ENCODE measurements at places on chromosomes 13 and 19. TPM values are rescaled to one million over a fixed set of nuclear protein-coding genes. Genes with fewer than 3 reads are reported as not detected.
A peak's percentile ranks its signal among the peaks of the same experiment; 100 is the strongest.

- H3K36me3 ChIP-seq, result no peaks in the 10 kb centered on the region
- peaks cover 9% of the 10 kb centered on the region for H3K4me1 ChIP-seq
- no peak for DNase-seq
- no peak within 1 kb of the TSS for H3K4me3 ChIP-seq
Measured at GRCh38 chr19:43353606-43354304, at the start of gene CD177. Gene CD177 (plus strand): TSS chr19:43353686. CDS start chr19:43353715, 29 bp downstream.

DNA sequence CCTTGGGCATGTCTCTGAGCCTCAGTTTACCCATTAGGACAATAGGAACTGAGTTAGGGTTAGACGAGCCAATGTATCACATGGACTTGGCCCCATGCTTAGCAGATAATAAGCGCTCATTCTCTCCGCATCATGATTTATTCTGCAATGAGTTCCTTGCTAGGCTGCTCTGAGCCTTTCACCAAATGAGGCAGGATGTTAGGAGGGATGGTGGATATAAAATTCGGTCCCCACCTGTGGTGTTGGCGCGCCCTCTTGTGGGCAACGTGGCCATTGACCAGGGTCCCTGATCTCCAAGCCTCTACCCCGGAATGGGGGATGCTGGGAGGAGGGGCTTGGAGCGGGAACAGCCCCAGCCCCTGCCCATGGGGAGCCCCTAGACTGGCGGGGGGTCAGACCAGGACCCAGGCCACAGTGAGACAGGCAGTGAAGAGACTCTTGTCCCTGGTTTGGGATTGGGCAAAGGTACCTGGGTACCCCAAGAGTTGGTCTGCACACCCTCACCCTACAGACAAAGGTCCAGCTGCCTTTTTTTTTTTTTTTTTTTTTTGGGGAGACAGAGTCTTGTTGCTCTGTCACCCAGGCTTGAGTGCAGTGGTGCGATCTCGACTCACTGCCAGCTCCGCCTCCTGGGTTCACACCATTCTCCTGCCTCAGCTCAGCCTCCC lies 43.9 kb downstream of the CERS4 start:
- H3K4me1 ChIP-seq, result no peaks in the 10 kb centered on the region
- no peak overlapping the region for H3K4me3 ChIP-seq
- no peaks in the 10 kb centered on the region for H3K36me3 ChIP-seq

DNA sequence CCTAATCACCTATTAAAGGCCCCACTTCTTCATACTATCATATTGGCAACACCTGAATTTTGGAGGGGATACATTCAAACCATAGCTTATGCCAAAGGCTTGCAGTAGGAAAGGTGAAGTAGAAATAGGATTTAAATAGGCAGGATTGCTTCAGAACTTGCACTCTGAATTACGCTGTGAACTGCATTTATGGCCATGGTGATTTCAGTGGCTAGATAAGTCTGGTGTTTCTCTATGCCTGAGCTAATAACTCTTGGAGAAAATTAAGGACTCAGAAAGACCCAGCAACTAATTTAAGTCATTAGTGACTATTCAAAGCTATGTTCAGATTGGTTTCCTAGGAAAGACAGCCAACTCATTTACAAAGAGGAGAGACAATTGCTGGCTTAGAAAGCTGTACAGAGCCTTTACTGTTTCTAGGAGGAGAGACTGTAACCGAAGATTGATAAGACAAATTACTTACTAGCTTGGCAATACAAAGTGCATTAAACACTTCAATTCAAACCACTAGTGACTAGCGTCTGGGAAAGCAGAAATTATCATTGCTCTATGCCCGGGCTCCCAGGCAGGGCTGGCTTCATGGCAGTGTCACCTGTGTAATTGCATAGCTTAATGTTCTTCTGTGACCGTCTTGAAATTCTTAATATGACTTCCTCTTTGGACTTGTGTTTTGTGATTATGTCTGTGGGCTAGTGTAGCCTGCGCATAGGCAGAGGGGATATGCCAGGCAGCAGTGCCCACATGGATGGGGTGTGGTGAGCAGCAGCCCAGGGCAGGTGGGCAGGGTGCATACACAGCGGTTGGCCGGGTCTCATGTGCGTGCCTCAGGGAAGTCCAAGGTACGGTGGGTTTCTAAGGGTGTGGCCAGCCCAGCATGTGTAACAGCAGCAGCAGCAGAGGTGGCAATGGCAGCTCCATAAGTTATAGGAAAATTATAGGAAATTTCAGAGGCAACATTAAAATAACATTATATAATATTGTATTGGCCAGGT lies 60.1 kb downstream of the KL start:
- DNase-seq, result no peak
- H3K27me3 ChIP-seq, result no peaks in the 10 kb centered on the region
- H3K4me3 ChIP-seq, result no peak overlapping the region

The TSHZ3 gene
- not detected for total RNA-seq

The RNF225 gene
- total RNA-seq, result 0.61 TPM

- no peak overlapping the region for H3K27ac ChIP-seq
- no peak overlapping the region for H3K4me3 ChIP-seq
- no peaks in the 10 kb centered on the region for H3K36me3 ChIP-seq
- H3K4me1 ChIP-seq, result 0 out of 2 replicates have a peak, but pooled peaks cover under 1% of the 10 kb centered on the region
- DNase-seq, result no peak
- peaks cover 43% of the 10 kb centered on the region for H3K27me3 ChIP-seq
Measured at GRCh38 chr19:49437231-49437630, 4.1 kb downstream of the SLC17A7 start.

- DNase-seq, result no peak
- H3K27me3 ChIP-seq, result no peaks in the 10 kb centered on the region
- no peaks in the 10 kb centered on the region for H3K36me3 ChIP-seq
- no peak overlapping the region for H3K4me3 ChIP-seq
- no peak overlapping the region for H3K27ac ChIP-seq
- H3K4me1 ChIP-seq, result 0 out of 2 replicates have a peak, but pooled peaks cover 8% of the 10 kb centered on the region
Measured at GRCh38 chr13:95754069-95754468, 77.1 kb downstream of the DNAJC3 start.

DNA sequence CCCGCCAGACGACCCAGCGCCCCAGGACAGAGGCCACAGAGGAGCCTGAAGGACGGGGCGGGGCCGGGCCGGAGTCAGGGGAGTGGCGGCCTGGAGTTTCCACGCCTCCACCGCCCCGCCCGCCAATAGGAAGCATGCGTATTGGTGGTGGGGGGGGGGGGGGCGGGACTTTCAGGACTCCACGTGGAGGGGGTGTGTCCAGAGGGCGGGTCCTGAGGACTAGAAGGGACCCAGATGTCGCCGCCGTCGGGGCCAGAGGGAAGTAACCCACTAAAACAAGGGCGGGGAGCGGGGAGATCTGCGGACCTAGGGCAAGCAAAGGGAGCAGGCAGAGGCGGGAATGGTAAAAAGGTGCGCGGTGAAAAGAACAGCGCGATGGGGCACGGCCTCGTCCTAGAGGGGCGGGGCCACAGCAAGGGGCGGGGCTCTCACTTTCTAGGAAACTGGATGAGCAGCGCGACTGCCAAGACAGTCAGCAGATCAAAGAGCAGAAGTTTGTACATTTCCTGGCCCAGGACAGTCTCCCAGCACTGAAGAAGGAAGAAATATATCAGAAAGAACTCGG lies 2.8 kb upstream of the LENG1 start:
- DNase-seq, result peak; percentile 81
- H3K36me3 ChIP-seq, result no peaks in the 10 kb centered on the region
- H3K27ac ChIP-seq, result no peak overlapping the region
- peaks cover 29% of the 10 kb centered on the region for H3K4me1 ChIP-seq
- no peaks in the 10 kb centered on the region for H3K27me3 ChIP-seq

- no peaks in the 10 kb centered on the region for H3K36me3 ChIP-seq
- DNase-seq, result no peak
- H3K4me1 ChIP-seq, result no peaks in the 10 kb centered on the region
- H3K4me3 ChIP-seq, result no peak overlapping the region
- H3K27me3 ChIP-seq, result no peaks in the 10 kb centered on the region
Measured at GRCh38 chr13:87537951-87538350, 133.2 kb upstream of the SLITRK5 start.

- H3K27me3 ChIP-seq, result no peaks in the 10 kb centered on the region
- H3K27ac ChIP-seq, result peak overlapping the region; percentile 35
- peak overlapping the region; percentile 99 for H3K4me3 ChIP-seq
- peaks cover 25% of the 10 kb centered on the region for H3K4me1 ChIP-seq
Measured at GRCh38 chr19:12937093-12937926, 1.1 kb upstream of the CALR start.

The GJB6 gene
- total RNA-seq, result not detected

The ATP4B gene
- total RNA-seq, result not detected

DNA sequence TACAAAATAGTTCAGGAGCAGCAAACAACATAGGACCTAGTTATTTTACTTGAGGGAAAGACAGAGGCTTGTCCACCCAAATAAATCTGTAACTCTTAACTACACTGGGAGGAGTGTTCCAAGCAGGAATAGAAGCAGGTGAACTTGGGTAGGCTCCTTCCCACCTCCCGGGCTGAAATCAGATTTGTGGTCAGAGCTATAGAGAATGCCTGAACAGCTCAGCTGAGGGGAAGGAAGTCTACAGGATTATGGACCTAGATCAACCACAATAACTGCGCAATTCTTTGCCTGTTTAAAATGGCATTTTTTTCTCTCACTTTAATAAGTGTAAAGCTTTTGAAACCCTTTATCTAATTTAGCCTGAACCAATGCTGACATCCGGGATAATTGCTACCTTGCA lies 73.5 kb upstream of the IRS2 start:
- peak; percentile 42 for DNase-seq
- no peaks in the 10 kb centered on the region for H3K36me3 ChIP-seq
- no peaks in the 10 kb centered on the region for H3K27me3 ChIP-seq
- H3K27ac ChIP-seq, result no peak overlapping the region
- H3K4me3 ChIP-seq, result no peak overlapping the region

The PDE4C gene
- 2.2 TPM for total RNA-seq

- H3K4me1 ChIP-seq, result no peaks in the 10 kb centered on the region
- peaks cover 33% of the 10 kb centered on the region for H3K27me3 ChIP-seq
- DNase-seq, result no peak
- H3K4me3 ChIP-seq, result no peak overlapping the region
- no peak overlapping the region for H3K27ac ChIP-seq
Measured at GRCh38 chr19:41910992-41911888, 17.0 kb downstream of the ERFL start.

The SPACA4 gene
- not detected for total RNA-seq

The CLDND2 gene
- 4.5 TPM for total RNA-seq

The IGFL1 gene
- 2.6 TPM for total RNA-seq

The ZNF90 gene
- total RNA-seq, result 4.2 TPM

DNA sequence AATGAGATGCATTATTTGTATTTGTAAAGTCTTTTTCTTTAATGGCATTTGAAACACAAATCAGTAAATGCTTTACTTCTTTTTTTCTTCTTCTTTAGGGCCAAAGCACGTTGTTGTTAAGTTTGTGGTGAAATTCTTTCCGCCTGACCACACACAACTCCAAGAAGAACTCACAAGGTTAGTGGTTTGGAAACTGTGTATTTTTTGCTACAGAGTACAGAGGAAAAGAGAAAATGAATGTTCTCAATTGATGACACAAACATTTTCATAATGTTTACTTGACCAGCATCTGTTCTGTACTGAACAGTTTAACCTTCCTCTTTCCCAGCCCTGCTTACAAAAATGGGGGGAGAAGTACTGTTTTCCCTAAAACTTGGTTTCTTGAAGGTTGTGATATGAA lies 190.9 kb upstream of the RNF113B start:
- no peaks in the 10 kb centered on the region for H3K27me3 ChIP-seq
- no peaks in the 10 kb centered on the region for H3K4me1 ChIP-seq
- no peak overlapping the region for H3K4me3 ChIP-seq
- H3K27ac ChIP-seq, result no peak overlapping the region
- no peaks in the 10 kb centered on the region for H3K36me3 ChIP-seq

DNA sequence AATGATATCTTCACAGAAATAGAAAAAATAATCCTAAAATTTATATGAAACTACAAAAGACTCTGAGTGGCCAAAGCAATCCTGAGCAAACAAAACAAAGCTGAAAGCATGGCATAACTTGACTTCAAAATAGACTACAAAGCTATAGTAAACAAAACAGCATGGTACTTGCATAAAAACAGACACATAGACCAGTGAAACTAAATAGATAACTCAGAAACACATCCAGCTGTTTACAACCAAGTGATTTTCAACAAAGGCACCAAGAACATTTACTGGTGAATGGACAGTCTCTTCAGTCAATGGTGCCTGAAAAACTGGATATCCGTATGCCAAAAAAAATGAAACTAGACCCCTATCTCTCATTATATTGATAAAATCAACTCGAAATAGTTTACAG lies 25.2 kb downstream of the SCGB2B2 start:
- H3K36me3 ChIP-seq, result no peaks in the 10 kb centered on the region
- H3K4me3 ChIP-seq, result no peak overlapping the region
- no peaks in the 10 kb centered on the region for H3K27me3 ChIP-seq
- H3K27ac ChIP-seq, result no peak overlapping the region
- DNase-seq, result no peak
- H3K4me1 ChIP-seq, result peaks cover 9% of the 10 kb centered on the region

The PDE4A gene
- 10.4 TPM for total RNA-seq

- no peaks in the 10 kb centered on the region for H3K4me1 ChIP-seq
- H3K27me3 ChIP-seq, result 0 out of 2 replicates have a peak, but pooled peaks cover 10% of the 10 kb centered on the region
- no peak overlapping the region for H3K27ac ChIP-seq
- no peak overlapping the region for H3K4me3 ChIP-seq
- no peak for DNase-seq
Measured at GRCh38 chr13:99737481-99738245, 233.9 kb downstream of the ZIC5 start.

The ZFP82 gene
- 1.8 TPM for total RNA-seq

GRCh38 chr13:103003631-103004030 lies 62.6 kb downstream of the SLC10A2 start:
- no peak for DNase-seq
- H3K4me1 ChIP-seq, result peaks cover 8% of the 10 kb centered on the region
- no peaks in the 10 kb centered on the region for H3K36me3 ChIP-seq
- no peaks in the 10 kb centered on the region for H3K27me3 ChIP-seq
- H3K4me3 ChIP-seq, result no peak overlapping the region

DNA sequence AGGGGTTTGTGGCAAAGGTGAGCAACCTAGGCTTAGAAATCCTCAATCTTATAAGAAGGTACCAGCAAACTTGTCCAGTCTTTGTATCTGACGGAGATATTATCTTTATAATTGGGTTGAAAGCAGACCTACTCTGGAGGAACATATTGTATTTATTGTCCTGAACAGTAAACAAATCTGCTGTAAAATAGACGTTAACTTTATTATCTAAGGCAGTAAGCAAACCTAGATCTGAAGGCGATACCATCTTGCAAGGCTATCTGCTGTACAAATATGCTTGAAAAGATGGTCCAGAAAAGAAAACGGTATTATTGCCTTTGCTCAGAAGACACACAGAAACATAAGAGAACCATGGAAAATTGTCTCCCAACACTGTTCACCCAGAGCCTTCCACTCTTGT lies 3.8 kb upstream of the KLK2 start:
- no peaks in the 10 kb centered on the region for H3K4me1 ChIP-seq
- no peak overlapping the region for H3K4me3 ChIP-seq
- no peak overlapping the region for H3K27ac ChIP-seq
- no peaks in the 10 kb centered on the region for H3K36me3 ChIP-seq

The ADAT3 gene
- total RNA-seq, result 10.1 TPM

The KIR3DL2 gene
- not detected for total RNA-seq

- no peaks in the 10 kb centered on the region for H3K4me1 ChIP-seq
- DNase-seq, result no peak
- no peak overlapping the region for H3K4me3 ChIP-seq
- H3K36me3 ChIP-seq, result no peaks in the 10 kb centered on the region
Measured at GRCh38 chr13:36891752-36892151, 28.3 kb downstream of the SMAD9 start.

- no peaks in the 10 kb centered on the region for H3K4me1 ChIP-seq
- no peak overlapping the region for H3K27ac ChIP-seq
- H3K36me3 ChIP-seq, result no peaks in the 10 kb centered on the region
- no peak overlapping the region for H3K4me3 ChIP-seq
- H3K27me3 ChIP-seq, result peaks cover 35% of the 10 kb centered on the region
Measured at GRCh38 chr19:19209372-19209771, 2.4 kb upstream of the NCAN start.
